ENCODE measurements at places on chromosomes 16 and 17.

DNA sequence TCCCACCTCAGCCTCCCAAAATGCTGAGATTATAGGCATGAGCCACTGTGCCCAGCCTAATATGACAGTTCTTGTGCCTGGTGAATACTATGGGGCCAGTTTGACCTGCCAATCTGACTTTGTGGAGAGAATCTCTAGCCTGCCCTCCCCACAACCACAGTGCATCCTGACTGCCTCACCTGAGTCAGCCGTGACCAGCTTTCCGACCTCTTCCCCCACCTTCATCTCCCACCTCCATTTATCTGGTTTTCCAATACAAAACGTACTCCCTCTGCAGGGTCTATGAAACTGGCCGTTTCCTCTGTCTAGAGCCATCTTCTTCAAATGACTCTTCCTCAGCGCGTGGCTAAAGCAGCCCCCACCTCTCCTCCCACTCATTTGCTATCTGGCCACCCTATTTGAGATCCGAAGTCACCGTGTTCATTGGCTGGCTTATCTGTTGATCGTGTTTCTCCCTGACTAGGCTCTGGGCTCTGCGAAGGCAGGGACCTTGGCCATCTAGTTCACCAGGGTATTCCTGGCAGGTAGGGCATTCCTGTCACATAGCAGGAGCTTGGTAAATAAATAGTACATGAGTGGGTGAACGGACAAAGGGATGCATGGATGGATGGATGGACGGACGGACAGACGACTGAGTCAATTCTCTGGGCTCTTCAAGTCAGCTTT is 22.3 kb upstream of the PLLP start:
- DNase-seq = no peak

DNA sequence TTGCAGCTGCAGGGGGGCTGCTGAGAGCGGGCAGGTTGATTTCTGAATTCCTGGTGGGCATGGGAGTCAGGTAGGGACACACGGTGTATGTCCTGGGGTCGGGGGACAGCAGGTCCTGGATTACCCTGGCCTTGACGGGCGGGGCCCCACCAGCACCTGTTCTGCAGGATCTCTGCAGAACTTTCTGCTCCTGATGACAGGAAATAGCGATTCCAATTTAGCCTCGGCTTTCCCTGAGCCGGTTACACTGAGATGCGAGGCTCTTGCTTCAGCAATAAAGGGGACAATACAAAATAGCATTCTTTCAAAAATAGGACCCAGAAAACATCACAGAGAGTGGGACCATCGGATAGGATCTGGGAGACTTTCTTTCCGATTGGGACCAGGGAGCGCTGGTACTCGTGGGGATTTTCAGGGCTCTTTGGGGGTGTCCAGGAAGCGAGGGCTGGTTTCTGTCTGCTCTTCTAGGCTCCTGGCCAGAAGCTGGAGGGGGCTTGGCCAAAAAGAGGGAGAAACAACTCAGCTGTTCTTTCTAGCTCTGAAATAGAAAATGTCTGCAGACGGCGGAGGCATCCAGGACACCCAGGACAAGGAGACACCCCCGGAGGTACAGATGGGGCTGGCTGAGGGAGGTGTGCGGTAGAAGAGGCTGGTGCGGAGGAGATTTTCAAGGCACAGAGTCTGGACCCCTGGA is 642 bp downstream of the ZNF205 start:
- DNase-seq = no peak

- DNase-seq = no peak
Observed at GRCh38 chr16:79054211-79054984, 546.1 kb downstream of the MAF start.

- DNase-seq = no peak
Observed at GRCh38 chr17:7574176-7574953, 5.1 kb upstream of the CD68 start.

DNA sequence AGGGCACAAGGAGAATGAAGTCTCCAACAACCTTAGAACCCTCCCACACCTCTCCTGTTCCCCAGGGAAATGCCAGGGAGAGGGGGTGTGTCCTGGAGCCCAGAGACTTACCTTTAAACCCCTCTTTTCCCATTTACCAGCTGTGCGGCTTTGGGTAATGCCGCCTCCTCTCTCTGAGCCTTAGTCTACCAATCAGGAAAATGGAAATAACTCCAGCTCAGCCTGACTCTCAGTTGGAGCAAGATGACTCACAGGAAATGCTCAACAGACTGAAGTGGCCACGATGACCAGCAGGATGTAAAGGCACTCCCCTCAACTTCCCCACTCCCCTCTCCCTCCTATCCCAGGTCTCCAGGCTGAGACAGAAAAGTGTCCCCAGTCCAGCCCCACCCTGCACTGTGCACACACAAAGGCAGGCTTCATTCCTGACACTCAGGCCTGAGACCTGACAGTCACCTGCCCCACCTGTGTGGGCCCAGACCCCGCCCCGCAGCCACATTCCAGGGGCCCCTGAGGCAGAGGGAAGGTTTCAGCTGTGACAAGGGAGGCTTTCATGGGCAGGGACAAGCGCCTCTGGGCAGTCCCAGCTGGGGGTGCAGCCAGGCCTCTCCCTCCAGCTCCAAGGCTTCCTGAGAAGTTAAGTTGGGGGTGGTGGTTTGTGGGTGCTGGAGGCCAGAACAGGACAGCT is 3.0 kb upstream of the KRT15 start:
- DNase-seq = peak; percentile 96

- no peak for DNase-seq
Observed at GRCh38 chr17:18356624-18357023, 6.7 kb downstream of the SHMT1 start.

GRCh38 chr16:17105239-17105797 is 365.4 kb downstream of the XYLT1 start:
- DNase-seq = no peak

DNA sequence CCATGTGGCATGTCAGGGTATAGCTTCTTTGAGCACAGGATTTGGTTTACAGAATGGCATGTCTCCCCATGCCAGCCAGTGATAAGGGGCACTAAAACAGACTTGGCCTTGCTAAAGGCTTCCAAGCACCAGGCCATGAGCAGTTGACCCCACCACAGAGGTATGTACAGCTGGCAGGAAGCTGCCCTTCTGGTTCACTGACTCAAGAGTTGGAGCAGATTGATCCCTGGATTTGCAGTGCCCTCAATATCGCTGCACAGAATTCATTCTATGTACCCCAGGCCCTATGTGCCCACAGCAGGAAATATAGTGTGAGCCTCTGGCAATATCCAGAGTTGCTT is 24.3 kb downstream of the HLF start:
- DNase-seq = no peak

- no peak for DNase-seq
Observed at GRCh38 chr17:44548376-44549230, 8.7 kb upstream of the FZD2 start.

- DNase-seq = peak; percentile 3
Observed at GRCh38 chr17:60535382-60536279, 9.6 kb upstream of the APPBP2 start.

DNA sequence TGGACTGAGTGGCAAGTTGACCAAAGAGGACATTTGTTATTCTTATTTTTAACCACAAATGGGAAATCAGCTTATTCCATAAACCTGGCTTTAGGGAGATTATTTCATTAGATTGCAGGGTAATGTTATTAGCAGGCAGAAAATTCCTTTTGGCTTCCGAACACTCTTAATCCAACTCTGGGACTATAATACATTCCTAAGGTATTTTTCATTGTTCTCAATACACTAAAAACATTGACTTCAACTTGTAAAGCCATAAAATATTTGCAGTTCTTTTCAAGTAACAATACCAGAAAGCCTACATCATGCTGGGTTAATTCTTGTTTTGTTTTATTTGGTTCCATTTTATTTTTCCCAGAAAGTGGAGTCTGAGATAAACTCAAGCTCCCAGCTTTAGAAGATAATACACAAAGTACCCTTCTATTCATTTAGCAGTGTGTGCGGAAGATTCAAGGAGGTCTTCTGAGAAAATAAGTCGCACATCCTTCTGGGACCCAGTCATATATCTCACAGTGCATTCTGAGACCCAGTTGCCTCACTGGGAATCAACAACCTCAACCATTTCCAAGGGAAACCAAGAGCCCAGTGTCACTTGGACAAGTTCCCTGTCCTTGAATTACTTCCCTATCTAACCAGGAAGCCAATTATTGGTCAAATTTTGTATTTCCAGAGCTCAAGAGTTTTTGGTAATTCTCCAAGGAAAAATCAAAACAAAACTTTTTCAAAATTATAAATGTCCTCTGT is 389.6 kb upstream of the DYNLRB2 start:
- DNase-seq = no peak

DNA sequence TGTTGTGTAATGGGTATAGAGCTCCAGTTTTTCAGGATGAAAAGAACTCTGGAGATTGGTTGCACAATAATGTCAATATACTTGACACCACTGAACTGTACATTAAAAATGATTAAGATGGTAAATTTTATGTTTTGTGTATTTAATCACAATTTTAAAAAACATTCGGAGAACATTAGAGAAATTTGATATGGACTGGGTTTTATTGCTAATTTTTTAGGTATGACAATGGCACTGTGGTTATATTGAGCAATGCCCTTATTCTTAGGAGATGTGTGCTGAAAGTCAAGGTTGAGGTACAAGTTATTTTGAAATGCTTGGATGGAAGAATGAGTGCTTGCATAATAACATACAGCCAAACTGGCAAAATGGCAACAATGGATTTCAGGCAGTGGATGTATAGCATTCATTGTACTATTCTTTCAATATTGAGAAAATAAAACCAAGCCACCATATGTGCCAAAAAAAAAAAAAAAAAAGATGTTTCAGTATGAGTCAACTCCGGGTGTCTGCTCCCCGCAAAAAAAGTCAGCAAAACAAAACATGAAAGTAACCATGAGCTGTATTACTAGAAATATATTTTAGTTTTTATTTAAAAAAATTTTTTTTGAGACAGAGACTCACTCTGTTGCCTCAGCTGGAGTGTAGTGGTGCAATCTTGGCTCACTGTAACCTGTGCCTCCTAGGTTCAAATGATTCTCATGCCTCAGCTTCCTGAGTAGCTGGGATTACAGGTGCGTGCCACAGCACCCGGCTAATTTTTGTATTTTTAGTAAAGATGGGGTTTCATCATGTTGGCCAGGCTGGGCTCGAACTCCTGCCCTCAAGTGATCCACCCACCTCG is 19.8 kb downstream of the HOXB1 start:
- no peak for DNase-seq

DNA sequence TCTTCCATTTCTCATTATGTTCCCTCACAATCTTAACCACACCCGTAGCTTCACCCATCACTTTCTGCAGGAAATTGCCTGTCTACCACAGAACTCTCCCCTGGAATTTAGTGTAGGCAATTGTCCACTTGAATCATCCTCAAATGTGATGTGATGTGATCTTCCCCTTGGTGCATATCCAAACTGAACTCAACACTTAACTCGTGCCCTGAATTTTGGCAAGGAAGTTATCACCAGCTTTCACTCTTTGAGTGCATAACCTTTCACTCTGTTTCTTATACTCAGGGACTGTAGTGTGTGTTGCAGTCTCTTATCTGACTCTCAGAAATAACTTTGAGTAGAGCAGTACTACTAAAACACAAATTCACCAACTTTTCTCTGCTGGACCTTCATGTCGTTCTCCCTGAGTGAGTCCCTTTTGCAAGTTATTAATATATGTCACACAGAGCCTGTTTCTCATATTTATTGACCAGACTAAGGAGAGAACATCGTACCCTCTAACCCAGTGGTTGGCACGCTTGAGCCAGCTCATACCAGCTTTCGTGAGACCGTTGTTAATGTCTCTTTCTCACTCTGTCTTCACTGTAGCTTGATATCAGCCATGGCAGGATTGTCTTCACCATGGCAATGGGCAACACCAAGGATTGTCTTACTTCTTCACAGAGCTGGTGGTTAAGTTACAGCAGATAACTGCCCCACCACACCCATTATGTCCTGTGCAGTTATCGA is 558.9 kb upstream of the HSBP1 start:
- no peak for DNase-seq

- no peak for DNase-seq
Observed at GRCh38 chr16:47033176-47033575, 59.7 kb upstream of the DNAJA2 start.

DNA sequence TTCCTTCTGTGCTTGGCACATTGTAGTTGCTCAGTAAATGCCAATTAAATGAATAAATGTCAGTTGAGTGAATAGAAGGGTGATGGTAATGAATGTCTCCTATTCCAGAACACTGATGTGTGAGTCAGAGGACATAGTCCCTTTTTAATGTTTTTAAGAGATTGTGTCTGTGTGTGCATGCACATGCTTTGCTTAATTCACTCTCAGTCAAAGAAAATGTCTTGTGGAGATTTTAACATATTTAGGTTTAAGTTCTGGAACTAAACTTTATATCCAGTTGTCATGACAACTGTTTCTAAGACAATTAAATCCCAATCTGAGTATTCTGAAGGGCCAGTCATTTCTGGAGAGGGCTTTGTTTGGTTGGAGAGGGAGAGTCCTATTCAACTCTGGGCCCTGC is 255.3 kb upstream of the CDH11 start:
- DNase-seq = peak; percentile 33

GRCh38 chr16:58459344-58460218 is 40.4 kb upstream of the NDRG4 start:
- peak; percentile 88 for DNase-seq

GRCh38 chr16:89194340-89195311 is 5.7 kb downstream of the SLC22A31 start:
- no peak for DNase-seq

DNA sequence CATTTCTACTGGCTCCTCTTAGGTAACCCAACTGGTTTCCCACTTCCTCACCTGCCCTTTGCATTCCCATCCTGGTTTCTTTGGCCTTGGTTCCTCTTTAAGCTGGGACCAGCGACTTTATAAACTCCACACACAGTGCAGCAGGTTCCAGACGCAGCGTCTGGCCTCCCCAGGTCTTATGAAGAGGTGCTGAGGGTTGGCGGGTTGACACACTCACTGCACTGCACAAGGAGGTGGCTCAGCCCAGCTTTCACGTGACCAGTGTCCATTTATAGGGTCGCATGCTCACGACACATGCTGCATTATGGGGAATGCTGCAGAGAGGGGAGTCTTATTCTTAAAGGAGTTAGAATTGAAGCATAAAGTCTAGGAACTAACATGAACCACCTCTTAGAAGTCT is 70.8 kb downstream of the ZFHX3 start:
- no peak for DNase-seq

GRCh38 chr17:29710891-29711418 is 88.2 kb upstream of the CORO6 start:
- peak; percentile 91 for DNase-seq

DNA sequence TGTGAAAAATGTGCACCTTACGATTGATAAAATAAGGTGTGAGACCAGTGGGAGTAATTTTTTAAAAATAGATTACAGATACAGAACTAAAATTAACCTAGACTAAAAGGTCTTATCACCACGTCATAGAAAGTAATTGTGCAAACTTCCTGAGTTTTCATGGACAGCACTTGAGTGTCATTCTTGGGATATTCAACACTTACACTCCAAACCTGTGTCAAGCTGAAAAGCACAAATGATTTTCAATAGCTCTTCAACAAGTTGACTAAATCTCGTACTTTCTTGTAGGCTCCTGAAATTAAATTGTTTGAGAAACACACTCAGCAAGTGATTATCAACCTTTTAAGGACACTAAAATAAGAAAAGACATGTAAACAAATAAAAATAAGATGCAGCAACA is 20.5 kb downstream of the BRCA1 start:
- no peak for DNase-seq

Measured in bronchial epithelial cell (primary cell).